ENCODE measurements at places on chromosomes 7 and 10. TPM values are rescaled to one million over a fixed set of nuclear protein-coding genes. Genes with fewer than 3 reads are reported as not detected.

- DNase-seq: no peak
- no peaks in the 10 kb centered on the region for H3K4me1 ChIP-seq
- no peaks in the 10 kb centered on the region for H3K36me3 ChIP-seq
- no peaks in the 10 kb centered on the region for H3K27me3 ChIP-seq
Observed at GRCh38 chr7:11650500-11650899, 181.5 kb downstream of the THSD7A start.

PVRIG gene
- total RNA-seq: 17.1 TPM

DNA sequence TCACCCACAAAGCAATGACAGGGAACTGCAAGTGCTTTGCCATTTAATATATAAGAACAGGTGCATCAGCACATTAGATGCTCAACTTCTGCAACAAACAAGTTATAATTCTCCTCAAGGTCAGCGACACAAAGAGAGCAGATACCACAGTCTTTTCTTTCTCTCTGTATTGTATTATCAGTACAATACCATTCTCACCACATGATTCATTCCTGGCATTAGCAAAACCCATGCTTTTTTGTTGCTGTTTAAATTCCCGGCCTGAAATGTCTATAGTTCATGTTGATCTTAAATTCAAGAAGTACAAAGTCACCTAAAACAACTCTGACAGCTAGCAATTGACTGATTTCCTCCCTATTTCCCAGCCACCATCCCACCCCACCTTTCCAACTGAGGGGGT is 111.8 kb upstream of the FEZF1 start:
- no peaks in the 10 kb centered on the region for H3K27me3 ChIP-seq
- DNase-seq: no peak

DNA sequence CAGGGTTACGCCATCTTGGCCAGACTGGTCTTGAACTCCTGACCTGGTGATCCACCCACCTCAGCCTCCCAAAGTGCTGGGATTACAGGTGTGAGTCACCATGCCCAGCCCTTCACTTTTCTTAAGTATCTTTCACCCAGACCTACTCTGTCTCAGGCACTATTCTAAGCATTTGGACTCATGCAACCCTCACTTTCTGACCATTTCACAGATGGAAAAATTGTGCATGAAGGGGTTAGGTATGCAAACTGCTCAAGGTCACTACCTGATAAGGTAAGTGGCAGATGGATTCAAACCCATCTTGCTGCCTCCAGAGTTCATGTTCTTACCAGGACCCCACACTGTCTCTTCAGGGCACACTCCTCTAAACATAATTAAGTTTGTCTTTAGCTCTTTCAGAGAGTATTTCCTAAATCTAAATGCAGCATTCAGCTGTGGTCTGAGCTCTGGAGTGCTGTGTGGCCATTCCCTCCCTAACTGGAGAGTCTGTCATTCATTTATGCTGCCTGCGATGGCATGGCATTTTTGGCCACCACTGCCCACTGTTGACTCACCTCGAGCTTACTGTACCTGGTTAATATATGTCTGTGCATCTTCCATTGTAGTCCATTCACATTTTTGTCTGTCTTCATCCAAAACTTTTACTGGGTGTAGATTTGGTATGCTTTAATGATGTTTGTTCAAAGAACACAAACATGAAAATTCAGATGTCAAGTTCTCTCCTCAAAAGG is 88.4 kb downstream of the CCDC71L start:
- H3K27ac ChIP-seq: no peak overlapping the region
- peaks cover 9% of the 10 kb centered on the region for H3K27me3 ChIP-seq
- no peak overlapping the region for H3K4me3 ChIP-seq
- no peak for DNase-seq
- no peaks in the 10 kb centered on the region for H3K36me3 ChIP-seq
- H3K4me1 ChIP-seq: peaks cover 5% of the 10 kb centered on the region

KLF14 gene
- 0.10 TPM for total RNA-seq

DNA sequence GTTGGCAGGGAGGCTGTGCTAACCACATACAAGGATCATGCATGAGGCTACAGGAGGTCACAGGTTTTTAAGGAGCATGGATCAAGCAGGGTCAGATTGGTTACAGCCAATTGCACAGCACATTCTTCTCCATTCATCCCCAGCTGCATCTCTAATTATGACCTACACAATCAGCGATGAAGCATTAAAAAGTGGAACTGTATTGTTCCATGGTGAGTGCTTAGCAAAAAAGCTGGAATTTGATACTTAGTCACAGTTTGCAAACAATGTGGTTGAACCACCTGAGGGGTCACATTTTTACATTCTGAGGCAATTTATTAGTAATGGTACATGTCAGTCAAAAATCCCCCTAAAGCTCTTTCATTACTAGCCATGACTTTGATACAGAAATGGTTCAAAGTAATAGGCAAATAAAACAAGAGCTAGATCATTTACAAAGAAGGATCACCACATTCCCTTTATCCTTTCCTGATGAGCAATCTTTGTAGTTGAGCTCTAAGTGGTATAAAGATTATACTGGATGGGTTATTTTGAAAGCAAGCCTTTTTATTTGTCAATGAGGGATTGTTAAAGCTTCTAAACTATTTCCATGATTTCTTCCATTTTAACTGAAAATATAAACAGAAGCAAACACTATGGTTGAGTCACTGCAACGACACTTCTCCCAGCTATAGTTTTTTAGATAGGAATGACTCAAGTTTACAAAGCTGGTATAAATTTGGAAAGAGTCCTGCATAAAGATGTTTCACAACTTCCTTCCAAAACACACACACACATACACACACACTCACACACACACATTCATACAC is 217.8 kb upstream of the SEMA3A start:
- no peak overlapping the region for H3K4me3 ChIP-seq
- no peak overlapping the region for H3K27ac ChIP-seq
- H3K4me1 ChIP-seq: no peaks in the 10 kb centered on the region
- no peak for DNase-seq

Measured in activated B cell treated with CpG ODN at 0.5 μM for 24 hours (primary cell).